ENCODE measurements at places on chromosomes 6 and 20. TPM values are rescaled to one million over a fixed set of nuclear protein-coding genes. Genes with fewer than 3 reads are reported as not detected.

DNA sequence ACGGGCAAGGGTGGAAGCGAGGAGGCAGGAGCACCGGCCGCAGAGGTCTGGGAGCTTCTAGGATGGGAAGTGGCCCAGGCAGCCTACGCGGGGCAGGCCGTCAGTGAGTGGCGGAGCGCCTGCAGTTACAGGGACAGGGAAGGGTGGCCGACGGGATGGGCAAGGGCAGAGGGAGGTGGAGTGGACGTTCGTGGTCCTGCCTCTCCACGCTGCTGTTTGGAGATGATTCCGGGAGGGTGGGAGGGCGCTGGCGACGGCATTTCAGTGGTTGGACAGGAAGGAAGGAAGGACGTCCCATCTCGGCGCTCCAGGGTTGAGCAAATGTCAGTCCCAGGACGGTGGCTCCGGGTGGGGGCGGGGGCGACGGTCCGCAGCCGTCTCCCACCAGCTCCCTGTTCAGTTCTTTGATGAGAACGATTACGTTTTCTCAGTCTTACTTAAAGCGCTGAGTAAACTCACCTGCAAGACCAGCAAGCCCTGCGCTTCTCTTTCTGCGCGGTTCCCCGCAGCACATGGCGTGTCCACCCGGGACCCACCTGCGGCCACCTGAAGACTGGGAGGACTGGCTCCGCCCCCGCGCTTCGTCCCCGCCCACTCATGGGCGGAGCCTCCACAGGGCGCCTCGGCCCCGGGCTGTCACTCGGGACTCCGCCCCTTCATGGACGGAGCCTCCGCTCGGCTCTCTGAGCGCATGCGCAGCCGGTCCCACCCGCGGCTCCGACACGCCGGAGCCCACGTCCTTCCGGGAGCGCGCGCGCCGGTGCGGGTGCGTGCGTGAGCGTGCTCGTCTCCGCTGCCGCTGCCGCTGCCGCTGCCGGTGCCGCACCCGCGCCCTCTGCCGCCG, at the start of gene DNAJC5:
Gene DNAJC5 (plus strand): TSS at position 769 of the 844 bp plus-strand sequence. CDS start 33,220 bp downstream, outside the sequence.
- DNase-seq: peak; percentile 99

Gene ZNF343
- total RNA-seq: 4.8 TPM

- no peak for DNase-seq
Observed at GRCh38 chr20:40984496-40984895, 44.1 kb upstream of the TOP1 start.

GRCh38 chr6:125002406-125002741, 40.1 kb downstream of the RNF217 start:
- DNase-seq: no peak

- DNase-seq: no peak
Observed at GRCh38 chr6:5116243-5116991, 31.3 kb downstream of the PPP1R3G start.

DNA sequence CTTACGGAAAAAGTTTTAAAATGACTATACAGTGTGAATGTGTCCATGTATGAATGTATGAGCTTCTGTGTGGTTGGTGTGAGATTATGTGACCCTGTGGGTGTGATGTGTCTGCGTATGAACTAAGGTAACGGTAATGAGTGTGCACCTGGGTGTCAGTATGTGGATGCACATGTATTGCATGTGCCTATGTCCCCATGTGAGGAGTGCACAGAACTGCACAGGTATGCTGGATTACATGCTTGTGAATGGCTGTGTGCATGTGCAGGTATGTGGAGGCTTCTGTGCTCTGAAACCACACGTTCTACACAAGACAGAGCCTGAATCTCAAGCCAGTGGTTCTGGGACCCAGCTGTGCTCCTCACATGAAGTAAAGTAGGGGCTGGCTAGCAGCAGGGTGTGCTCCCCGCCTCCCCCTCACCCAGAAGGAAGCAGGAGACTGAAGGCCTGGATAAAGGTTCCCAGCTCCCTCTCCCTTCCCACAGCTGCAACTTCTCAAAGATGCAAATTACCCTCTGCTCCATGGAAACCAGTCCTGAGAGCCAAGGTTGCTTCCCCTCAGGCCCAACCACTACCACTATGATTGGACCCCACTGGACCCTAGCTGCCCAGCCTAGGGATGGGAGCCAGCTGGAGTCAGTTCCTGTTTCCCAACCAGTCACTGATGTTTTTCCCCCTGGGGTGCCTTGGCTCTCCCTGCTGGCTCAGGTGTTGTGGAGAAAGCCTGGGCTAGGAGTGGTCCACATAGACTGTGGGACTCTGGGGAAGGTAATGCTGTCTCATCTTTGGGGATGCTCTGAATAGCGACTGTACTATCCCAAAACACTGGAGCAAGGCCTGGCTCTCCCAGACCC, 24.8 kb upstream of the SPDEF start:
- DNase-seq: no peak

All from right cardiac atrium (tissue), 5 donors.